ENCODE measurements at places on chromosomes 6 and 20. TPM values are rescaled to one million over a fixed set of nuclear protein-coding genes. Genes with fewer than 3 reads are reported as not detected.

- H3K27me3 ChIP-seq: no peaks in the 10 kb centered on the region
- no peak for DNase-seq
- no peak overlapping the region for H3K27ac ChIP-seq
- H3K4me3 ChIP-seq: no peak overlapping the region
- no peaks in the 10 kb centered on the region for H3K36me3 ChIP-seq
Observed at GRCh38 chr6:12811519-12811918, 95.0 kb downstream of the PHACTR1 start.

- H3K4me3 ChIP-seq: peak within 1 kb of the TSS; percentile 26
- no peak for DNase-seq
- H3K27me3 ChIP-seq: no peaks in the 10 kb centered on the region
- H3K36me3 ChIP-seq: no peaks in the 10 kb centered on the region
- H3K4me1 ChIP-seq: peaks cover 3% of the 10 kb centered on the region
- H3K27ac ChIP-seq: no peak within 1 kb of the TSS
Observed at GRCh38 chr6:117265410-117266256, at the start of gene VGLL2. TSS of gene VGLL2 (plus strand) at chr6:117265558. CDS start at chr6:117265764, 206 bp downstream.

The SLC22A2 gene
- total RNA-seq: not detected

The SPTLC3 gene
- 11.1 TPM for total RNA-seq

The FUT9 gene
- 1.3 TPM for total RNA-seq

GRCh38 chr20:50385733-50386640, 124.2 kb upstream of the PTPN1 start:
- H3K4me3 ChIP-seq: no peak overlapping the region
- no peaks in the 10 kb centered on the region for H3K27me3 ChIP-seq
- no peaks in the 10 kb centered on the region for H3K4me1 ChIP-seq
- no peaks in the 10 kb centered on the region for H3K36me3 ChIP-seq
- DNase-seq: no peak

DNA sequence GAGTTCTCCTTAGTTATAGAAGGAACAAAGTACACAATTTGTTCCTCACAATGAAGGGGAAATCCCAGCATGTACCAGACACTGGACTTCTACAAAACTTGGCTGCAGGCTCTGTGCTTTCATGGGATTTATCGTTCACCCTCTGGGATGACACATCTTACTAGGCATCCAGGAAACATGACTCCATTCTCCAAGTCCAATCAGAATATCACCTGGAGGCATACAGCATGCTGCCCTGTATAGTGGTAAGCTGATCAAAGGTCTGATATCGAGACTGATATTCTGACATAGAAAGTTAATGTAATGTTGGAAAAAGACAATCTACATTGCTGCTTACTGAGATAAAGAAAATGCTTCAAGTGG, 6.7 kb downstream of the RWDD2A start:
- no peaks in the 10 kb centered on the region for H3K4me1 ChIP-seq
- H3K36me3 ChIP-seq: no peaks in the 10 kb centered on the region
- H3K4me3 ChIP-seq: no peak overlapping the region
- no peaks in the 10 kb centered on the region for H3K27me3 ChIP-seq

DNA sequence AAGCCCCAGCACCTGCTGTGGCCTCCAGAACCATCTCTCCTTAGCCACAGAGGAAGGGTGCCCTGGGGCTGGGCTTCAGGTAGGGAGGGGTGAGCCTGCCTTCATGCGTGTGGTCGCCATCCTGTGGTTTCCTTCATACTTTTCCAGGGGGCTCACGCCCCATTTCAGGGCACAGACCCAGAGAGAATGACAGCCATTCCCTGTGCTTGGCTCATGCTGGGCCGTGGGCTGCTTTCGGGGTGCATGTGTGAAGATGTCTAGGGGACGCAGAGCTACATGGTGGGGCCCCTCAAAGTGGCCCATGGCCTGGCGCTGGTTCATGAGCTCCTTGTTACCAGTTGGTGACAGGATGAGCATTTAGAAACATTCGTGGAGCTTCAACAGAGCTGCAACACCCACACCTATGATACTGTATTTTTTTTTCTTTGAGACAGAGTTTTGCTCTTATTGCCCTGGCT, 190.3 kb upstream of the SLC24A3 start:
- H3K4me1 ChIP-seq: no peaks in the 10 kb centered on the region
- no peaks in the 10 kb centered on the region for H3K27me3 ChIP-seq
- H3K4me3 ChIP-seq: no peak overlapping the region
- no peak for DNase-seq

DNA sequence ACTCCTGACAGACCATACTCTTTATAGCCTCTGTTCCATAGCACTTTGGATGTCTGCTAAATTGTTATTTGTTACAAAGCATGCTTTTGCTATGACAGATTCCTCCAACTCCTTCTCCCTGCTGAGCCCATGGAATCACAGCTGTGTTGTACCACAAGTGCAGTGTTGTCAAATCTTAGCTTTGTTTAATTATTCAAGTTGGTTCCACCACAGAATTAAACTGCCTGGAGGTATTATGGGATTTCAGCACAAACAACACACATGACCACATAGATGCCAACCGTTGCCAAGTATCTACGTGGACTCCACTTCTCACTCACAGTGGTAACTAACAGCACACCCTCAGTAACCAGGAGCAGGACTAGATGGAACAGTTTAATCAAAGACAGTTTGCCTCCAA, 32.7 kb upstream of the MARCKS start:
- no peak for DNase-seq
- H3K27me3 ChIP-seq: no peaks in the 10 kb centered on the region
- no peaks in the 10 kb centered on the region for H3K36me3 ChIP-seq
- H3K4me1 ChIP-seq: peaks cover 11% of the 10 kb centered on the region

The LY6G6C gene
- not detected for total RNA-seq

DNA sequence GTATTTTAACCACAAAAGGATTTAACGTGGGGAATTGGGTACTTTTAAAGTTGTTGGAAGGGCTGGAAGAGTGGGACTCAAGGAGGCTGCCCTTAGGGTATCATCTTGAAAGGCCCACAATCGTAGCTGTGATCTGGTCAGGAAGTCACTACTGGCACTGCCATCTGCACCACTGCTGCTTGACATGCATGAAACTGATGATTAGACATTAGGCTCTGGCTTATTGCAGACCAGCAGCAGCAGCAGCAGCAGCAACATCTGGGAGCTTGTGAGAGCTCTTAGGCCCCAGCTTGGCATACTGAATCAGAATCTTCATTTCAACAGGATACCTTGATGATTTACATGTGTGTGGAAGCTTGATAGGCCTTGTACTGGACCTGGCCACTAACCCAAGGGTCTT, 68.6 kb downstream of the PHF20 start:
- H3K27me3 ChIP-seq: no peaks in the 10 kb centered on the region
- no peak overlapping the region for H3K27ac ChIP-seq
- no peak overlapping the region for H3K4me3 ChIP-seq
- no peaks in the 10 kb centered on the region for H3K4me1 ChIP-seq

DNA sequence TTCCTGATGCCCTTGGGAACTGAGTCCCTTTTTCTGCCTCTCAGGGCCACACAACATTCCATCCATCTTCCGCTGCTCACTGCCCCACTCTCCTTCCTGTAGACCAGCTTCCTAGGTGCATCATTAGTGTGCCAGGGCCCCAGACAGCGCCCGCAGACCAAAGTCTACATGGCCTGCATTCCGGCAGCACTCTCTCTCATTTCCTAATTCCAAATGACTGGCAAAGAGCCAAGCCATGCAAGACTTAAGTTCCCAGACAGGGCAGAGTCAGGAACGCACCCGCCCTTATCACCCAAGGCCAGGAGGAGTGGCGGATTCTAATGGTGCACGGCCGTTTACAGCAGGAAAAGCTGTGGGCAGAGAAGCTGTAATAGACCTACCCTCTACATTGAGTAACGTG, 159.8 kb upstream of the ARID1B start:
- H3K36me3 ChIP-seq: no peaks in the 10 kb centered on the region
- H3K27me3 ChIP-seq: no peaks in the 10 kb centered on the region
- H3K27ac ChIP-seq: no peak overlapping the region
- no peaks in the 10 kb centered on the region for H3K4me1 ChIP-seq

DNA sequence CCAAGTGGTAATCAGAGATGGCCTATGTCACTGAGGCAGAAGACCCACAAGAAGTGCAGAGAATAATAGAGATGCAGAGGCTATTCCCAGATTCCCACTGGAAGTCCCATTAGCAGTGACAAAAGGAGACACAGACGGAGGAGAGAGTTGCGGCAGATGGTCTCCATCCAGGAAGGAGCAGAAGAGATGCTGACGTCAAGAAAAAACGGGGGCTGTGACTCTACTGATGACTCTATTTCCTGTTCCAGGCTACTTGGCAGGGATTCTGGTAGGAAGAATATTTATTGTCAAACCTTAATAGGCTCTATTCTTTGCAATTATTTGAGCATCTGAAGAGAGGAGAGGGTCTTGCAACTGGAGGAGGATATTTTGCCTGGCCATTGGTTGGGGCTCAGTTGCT, 246.0 kb upstream of the ECI2 start:
- DNase-seq: no peak
- no peaks in the 10 kb centered on the region for H3K36me3 ChIP-seq
- H3K4me3 ChIP-seq: no peak overlapping the region
- H3K4me1 ChIP-seq: no peaks in the 10 kb centered on the region
- H3K27ac ChIP-seq: no peak overlapping the region

GRCh38 chr6:161303628-161304340, 29.9 kb upstream of the AGPAT4 start:
- H3K36me3 ChIP-seq: no peaks in the 10 kb centered on the region
- DNase-seq: no peak
- no peak overlapping the region for H3K27ac ChIP-seq
- H3K4me3 ChIP-seq: no peak overlapping the region
- no peaks in the 10 kb centered on the region for H3K27me3 ChIP-seq
- H3K4me1 ChIP-seq: no peaks in the 10 kb centered on the region

- no peaks in the 10 kb centered on the region for H3K27me3 ChIP-seq
- H3K36me3 ChIP-seq: no peaks in the 10 kb centered on the region
- DNase-seq: peak; percentile 20
- H3K4me3 ChIP-seq: peak overlapping the region; percentile 87
Observed at GRCh38 chr6:83193747-83194566, 800 bp downstream of the RWDD2A start.

The MEP1A gene
- 0.29 TPM for total RNA-seq

- no peaks in the 10 kb centered on the region for H3K4me1 ChIP-seq
- H3K27ac ChIP-seq: no peak overlapping the region
- H3K4me3 ChIP-seq: no peak overlapping the region
- no peak for DNase-seq
- no peaks in the 10 kb centered on the region for H3K27me3 ChIP-seq
Observed at GRCh38 chr20:57857969-57858368, 148.2 kb upstream of the PMEPA1 start.

DNA sequence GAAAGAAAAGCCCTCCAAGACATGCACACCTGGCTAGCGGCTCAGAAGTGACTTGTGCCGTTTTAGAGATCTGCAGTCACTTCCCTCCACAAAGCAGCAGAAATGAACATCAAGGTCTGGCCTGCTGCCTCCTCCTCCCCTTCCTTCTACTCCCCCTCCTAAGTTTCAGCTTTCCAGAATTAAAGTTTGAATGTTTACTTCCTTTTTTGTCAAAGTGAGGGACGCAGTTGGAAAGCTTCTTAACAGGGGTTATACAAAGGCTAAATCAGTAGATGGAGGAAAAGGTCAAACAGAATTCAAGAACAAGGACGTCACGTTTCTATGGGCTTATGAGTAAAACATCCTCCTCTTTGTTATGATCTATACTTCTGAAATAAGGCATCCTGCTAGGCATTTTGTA, 227.7 kb downstream of the SLC35F1 start:
- H3K36me3 ChIP-seq: no peaks in the 10 kb centered on the region
- no peak for DNase-seq
- no peak overlapping the region for H3K4me3 ChIP-seq
- H3K4me1 ChIP-seq: no peaks in the 10 kb centered on the region
- H3K27ac ChIP-seq: no peak overlapping the region
- H3K27me3 ChIP-seq: no peaks in the 10 kb centered on the region

The DLK2 gene
- 3.6 TPM for total RNA-seq

GRCh38 chr6:17869753-17870050, 117.7 kb downstream of the KIF13A start:
- H3K36me3 ChIP-seq: no peaks in the 10 kb centered on the region
- no peaks in the 10 kb centered on the region for H3K4me1 ChIP-seq

The RPRD1B gene
- total RNA-seq: 31.3 TPM

DNA sequence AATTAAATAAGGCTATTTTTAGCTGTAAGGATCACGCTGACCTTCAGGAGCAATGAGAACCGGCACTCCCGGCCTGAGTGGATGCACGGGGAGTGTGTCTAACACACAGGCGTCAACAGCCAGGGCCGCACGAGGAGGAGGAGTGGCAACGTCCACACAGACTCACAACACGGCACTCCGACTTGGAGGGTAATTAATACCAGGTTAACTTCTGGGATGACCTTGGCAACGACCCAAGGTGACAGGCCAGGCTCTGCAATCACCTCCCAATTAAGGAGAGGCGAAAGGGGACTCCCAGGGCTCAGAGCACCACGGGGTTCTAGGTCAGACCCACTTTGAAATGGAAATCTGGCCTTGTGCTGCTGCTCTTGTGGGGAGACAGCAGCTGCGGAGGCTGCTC, 84.0 kb downstream of the RAMACL start:
- no peak overlapping the region for H3K27ac ChIP-seq
- no peaks in the 10 kb centered on the region for H3K27me3 ChIP-seq
- no peaks in the 10 kb centered on the region for H3K36me3 ChIP-seq
- DNase-seq: no peak
- no peaks in the 10 kb centered on the region for H3K4me1 ChIP-seq

DNA sequence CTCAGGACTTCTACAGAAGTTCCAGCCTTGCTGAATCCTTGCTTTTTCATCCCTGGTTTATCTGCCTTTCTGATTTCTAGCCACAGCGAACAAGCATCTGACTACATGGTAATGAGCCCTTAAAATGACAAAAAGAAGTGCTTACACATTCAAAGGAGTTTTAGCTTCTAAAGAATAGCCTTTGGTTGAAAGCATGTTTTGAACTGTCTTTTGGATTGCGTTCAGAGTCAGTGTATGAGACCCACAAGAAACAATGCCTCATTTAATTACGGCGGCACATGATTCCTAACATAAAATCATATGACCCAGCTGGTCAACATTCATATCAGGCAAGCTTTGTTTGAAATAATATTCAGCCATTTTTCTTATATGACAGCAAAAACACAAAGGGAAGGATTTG, 784.2 kb downstream of the KIF16B start:
- H3K27me3 ChIP-seq: no peaks in the 10 kb centered on the region
- no peaks in the 10 kb centered on the region for H3K36me3 ChIP-seq
- no peak overlapping the region for H3K27ac ChIP-seq
- no peak overlapping the region for H3K4me3 ChIP-seq

DNA sequence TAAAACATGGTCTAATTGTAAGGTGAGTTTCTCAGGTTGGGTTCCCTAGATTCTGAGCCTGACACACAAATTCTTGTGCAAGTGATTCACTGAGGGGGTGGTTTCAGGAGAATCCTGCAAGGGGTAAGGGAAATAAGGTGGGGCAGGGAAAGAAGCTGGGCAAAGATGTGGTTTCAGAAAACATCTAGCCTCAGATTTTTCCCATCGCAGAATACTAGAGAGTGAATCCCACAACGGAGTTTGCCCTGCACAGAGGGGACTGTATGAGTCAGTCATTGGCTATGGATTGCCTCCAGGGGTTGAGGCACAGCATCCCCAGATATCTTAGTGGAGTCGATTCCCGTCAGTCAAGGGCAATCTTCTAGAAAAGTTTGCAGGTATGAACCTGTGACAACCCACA, 65.2 kb downstream of the PRL start:
- no peak for DNase-seq
- no peak overlapping the region for H3K4me3 ChIP-seq
- H3K27ac ChIP-seq: no peak overlapping the region
- no peaks in the 10 kb centered on the region for H3K27me3 ChIP-seq
- H3K4me1 ChIP-seq: no peaks in the 10 kb centered on the region

The OPN5 gene
- not detected for total RNA-seq

- no peaks in the 10 kb centered on the region for H3K36me3 ChIP-seq
- DNase-seq: no peak
- no peak overlapping the region for H3K27ac ChIP-seq
- no peaks in the 10 kb centered on the region for H3K27me3 ChIP-seq
Observed at GRCh38 chr20:44772636-44773035, 27.0 kb downstream of the KCNK15 start.

The BANF2 gene
- total RNA-seq: not detected

The POPDC3 gene
- not detected for total RNA-seq

All from breast epithelium (tissue), 4 donors.